ENCODE measurements at places on chromosomes 1 and 21.

GRCh38 chr1:32702599-32703478 is at the start of gene SYNC:
Gene SYNC (minus strand): TSS chr1:32702770. CDS start chr1:32702660, 110 bp downstream.
- peak; percentile 77 for DNase-seq

DNA sequence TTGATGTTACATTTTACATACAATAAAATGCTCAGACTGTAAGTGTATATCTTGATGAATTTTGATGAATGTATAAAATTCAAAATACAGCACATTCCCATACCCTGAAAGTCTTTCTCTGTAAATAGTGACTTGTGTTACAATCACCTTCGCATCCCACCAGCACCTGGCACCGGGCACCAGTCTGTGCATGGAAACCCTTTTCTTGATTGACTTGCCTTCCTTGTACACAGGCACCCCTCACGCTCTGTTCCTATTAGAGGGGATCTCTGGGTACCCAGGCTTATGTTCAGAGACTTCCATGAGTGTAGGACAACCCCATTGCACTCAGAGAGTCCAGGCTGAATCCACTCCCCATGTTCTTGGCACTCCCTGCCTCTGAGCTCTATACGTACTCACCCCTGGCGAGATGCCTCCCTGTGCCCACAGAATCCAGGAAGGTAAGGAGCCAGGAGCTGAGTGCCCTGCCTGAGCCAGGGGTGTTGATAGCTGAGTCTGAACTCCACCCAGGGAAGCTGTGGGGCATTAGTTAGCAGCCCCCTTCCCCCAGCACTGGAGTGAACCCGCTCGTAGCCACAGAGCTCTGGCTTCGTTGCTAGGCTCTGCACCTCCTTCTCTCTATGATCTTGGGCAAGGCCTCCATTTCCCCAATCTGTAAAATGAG is 22.5 kb upstream of the PKP1 start:
- no peak for DNase-seq

DNA sequence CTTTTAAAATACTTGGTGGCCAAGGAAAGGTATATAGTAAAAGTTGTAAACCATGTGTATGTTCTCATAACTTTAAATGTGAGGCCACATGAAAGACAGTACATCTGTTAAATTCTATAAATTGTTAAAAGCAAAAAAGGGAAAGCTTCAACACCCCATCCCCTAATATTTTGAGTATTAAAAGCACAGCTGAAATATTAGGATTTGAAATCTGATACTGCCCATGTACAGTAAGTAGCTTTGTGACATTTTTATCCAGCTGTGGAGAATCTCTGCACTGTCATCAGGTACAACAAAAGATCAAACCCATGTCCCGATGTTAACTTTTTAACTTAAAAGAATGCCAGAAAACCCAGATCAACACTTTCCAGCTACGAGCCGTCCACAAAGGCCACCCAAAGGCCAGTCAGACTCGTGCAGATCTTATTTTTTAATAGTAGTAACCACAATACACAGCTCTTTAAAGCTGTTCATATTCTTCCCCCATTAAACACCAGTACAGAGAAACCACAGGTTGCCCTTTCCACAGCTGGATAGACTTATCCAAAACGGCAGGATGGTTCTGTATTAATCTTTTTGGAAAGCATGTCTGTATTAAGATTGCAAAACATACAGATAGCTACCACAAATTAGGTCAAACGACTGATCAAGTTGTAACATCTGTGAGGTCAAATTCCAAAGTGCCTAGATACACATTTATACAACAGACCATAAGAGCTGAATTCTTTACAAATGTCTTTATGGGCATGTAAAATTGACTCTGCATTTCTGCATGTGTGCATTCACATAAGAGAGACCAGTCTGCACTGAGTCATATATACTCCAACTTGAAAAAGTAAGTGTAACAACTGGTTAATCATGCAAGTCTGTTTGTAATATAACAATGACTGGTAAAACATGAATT is 5.2 kb downstream of the IRF2BP2 start:
- no peak for DNase-seq

- DNase-seq = no peak
Observed at GRCh38 chr1:108584428-108584856, 24.5 kb downstream of the EEIG2 start.

DNA sequence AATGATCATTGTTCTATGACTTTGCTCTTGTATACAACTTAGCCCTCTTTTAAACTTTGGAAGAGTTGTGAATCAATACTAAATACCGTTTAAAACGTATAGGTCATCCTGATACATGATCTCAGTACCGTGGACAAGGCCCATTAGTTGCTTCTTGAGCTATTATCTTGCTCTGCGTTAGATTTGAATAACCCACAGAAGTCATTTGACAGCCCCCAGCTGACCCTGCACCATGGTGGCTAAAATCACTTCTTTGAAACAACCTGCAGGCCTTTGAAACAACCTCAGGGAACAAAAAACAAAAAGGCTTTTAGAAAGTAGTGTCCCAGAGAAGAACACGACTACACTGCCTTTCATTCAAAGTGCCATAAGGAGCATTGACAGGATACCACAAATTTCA is 473.0 kb upstream of the ADGRL2 start:
- DNase-seq = no peak

DNA sequence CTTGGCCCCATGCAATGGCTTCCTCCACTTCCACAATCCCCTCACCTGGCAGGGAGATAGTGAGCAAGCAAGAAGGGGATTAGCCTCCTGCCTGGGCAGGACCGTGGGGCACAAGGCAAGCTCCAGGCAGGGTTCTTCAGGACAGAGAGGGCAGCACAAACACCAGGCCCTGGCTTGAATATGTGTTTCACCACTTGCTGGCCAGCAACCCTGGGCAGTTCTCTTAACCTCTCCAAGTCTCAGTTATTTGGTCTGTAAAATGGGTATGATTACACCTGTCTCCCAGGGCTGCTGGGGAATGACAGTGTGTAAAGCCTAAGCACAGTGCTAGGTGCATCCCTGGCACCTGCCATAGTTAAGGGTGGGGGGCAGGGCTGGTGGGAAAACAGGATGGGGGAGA is 31.9 kb downstream of the H3-3A start:
- DNase-seq = no peak

Data from heart right ventricle (tissue), 16 donors.